GM12878 (cell line): ENCODE measurements at places on chromosomes 2 and 18.

DNA sequence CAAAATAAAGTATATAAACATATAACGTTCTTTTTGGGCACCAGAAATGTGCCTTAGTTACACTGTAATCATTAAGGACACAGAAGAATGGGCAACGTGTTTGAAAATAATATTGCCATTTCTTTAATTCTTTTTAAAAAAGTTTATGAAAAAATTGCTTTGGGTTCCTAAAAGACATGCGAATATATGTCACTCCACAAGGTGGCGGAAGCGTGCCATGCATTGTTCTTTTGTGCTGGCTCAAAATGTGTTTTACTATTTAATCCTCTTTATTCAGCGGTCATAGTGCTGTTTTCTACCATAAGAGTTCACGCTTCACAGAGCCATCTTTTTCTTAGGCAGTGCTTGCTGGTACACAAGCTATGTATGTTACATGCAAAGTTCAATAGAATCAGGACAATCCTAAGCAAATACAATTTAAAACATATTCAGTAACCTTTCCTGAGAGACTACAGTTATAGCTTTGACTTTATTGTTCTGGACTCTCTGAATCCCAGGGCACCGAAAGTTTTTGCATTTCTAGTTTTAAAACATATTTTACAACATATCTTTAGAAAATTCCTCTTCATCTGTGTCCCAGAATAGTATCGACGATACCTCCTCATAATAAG, 147.8 kb upstream of the ERBB4 start:
- peak; percentile 60 for DNase-seq

DNA sequence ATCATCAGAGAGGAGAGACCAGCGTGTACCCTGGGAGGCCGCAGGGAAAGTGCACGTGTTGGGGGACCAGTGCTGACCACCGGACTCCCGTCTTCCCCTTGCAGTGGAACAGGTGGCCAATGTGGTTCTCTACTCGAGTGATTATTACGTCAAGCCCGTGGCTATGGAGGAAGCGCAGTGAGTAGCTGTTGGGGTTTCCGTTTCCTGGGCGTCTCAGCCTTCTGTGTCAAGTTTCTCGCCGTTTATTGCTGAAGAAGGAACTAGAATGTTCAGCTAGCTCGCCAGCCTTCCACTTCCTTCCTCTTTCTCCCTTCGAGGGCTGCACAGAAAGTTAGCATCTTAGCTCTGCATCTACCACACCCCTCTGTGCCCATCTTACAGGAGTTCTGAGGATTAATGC, 22.8 kb upstream of the DGKD start:
- DNase-seq: peak; percentile 80

DNA sequence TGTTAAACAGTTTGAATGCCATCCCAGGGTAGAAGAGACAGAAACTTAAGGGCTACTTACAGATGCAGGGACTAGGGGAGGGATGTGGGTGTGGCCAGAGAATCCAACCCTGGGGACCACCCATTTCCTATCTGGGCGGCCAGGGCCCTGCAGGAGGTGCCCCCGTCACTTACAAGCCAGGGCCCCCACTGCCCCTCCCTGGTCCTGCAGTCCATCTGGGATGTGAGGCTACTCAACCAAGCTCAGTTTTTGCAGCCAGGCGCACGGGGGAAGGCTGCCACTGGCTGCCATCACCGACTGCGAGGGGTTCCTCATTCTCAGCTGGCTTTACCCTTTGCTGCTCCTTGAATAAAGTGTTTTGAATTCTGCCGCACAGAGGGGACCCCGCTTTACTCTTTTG, 42.1 kb downstream of the RRM2 start:
- no peak for DNase-seq

GRCh38 chr18:42018831-42019230, 63.8 kb downstream of the PIK3C3 start:
- DNase-seq: no peak

- no peak for DNase-seq
Measured at GRCh38 chr2:135882415-135882814, 6.2 kb upstream of the MCM6 start.

DNA sequence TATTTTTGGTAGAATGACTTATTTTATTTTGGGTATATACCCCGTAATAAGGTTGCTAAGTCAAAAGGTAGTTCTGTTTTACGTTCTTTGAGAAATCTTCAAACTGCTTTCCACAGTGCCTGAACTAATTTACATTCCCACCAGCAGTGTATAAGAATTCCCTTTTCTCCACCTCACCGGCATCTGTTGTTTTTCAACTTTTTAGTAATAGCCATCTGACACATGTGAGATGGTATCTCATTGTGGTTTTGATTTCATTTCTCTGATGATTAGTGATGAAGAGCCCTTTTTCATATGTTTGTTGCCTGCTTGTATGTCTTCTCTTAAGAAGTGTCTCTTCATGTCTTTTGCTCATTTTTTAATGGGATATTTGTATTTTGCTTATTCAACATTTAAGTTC, 215.2 kb upstream of the TFPI start:
- no peak for DNase-seq

GRCh38 chr2:56531668-56532420, 348.1 kb downstream of the CCDC85A start:
- no peak for DNase-seq
